Stimulated activated CD4-positive, alpha-beta T cell treated with anti-CD3 and anti-CD28 coated beads, TNF-alpha, amount 100 ng/mL, for 48 hours (primary cell): ENCODE measurements at places on chromosomes 1 and 21.

GRCh38 chr1:56509713-56510641 lies 69.4 kb downstream of the PLPP3 start:
- no peak for DNase-seq

DNA sequence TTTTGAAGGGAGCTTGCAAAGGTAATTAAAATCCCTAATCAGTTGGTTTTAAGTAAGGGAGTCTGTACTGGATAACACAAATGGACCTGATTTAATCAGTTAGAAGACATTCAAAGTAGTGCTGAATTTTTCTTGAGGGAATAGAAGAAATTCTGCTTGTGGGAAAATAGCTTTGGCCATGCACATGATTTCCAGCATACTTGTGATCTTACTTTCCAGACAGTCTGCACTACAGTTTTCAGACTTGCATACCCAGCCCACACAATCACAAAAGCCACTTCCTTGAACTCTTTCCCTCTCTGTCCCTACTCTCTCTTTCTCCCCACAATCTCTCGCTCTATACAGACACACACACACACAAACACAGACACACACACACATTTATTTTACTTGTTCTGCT lies 852.1 kb downstream of the PLA2G4A start:
- DNase-seq = no peak

- DNase-seq = no peak
These were observed 78.8 kb downstream of the C1orf21 start for GRCh38 chr1:184465489-184466146.

DNA sequence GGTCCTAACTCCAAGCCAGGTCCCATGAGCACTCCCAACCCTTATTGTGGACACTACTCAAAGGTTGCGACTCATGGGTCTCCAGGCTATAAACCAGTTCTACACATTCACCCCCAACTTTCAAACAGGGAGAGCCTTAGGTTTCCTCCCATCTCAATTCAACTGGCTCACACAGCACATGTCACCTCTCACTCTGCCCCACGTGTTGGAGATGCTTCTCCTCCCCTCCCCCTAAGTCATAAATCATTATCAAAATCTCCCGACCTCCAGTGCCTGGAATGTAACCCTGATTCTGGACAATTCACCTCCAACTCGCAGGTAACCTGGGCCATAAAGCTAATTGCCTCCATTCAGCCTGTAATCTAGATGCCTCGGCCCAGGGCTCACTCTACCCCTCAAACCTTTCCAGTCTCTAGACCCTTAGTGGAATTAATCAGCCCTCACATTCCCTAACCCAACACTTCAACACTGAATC lies 595 bp downstream of the AK2 start:
- no peak for DNase-seq

- no peak for DNase-seq
These were observed 80.4 kb upstream of the TARDBP start for GRCh38 chr1:10932088-10932487.

GRCh38 chr1:62800825-62801306 lies 16.9 kb downstream of the ATG4C start:
- DNase-seq = no peak

DNA sequence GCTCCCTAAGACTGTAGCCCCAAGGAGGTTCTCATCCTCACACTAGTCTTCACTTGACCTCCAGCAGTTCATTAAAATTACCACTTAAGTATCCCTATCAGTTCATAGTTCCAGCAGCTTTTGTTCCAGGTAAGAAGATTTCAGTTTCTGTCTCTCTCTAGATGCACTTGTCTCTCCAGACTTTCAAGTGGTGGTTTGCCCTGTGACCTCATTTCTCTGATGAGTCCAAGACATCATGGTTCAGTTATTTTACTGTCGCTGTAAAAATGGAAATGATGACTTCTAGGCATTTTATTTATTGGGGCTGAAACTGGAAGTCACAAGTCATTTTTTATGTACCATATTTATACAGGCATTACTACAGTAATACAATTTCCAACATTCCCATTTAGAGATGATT lies 17.9 kb upstream of the RGS18 start:
- DNase-seq = no peak

DNA sequence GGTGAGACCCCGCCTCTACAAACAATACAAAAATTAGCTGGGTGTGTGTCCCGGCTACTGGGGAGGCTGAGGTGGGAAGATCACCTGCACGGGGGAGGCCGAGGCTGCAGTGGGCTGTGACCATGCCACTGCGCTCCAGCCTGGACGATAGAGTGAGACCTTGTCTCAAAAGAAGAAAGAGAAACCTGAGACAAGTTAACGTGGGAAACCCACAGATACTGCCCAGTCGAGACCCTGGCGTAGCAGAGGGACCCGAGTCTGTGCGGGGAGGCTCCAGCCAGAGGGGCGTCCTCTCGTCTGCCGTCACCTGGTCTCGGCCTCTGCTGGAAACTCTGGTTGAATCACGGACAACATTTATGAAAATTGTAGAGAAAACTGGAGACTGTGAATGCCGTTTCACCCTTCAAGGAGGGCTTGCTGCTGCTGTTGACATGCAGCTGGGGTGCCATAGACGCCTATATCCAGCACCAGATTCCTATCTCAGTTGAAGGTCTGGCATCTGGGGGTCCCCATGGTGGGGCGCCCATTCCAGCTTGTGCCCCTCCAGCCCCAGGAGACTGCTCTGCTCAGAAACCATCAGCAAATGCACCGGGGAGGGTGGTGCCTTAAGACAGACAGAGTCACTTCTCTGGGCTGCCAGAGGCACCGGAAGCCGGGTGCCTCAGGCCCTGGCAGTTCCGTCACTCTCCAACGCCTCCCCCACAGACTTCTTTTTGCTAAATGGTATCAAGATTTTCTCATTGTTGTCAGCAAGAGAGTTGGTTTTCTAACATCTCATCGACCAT lies 13.6 kb upstream of the CDK11B start:
- DNase-seq = no peak

DNA sequence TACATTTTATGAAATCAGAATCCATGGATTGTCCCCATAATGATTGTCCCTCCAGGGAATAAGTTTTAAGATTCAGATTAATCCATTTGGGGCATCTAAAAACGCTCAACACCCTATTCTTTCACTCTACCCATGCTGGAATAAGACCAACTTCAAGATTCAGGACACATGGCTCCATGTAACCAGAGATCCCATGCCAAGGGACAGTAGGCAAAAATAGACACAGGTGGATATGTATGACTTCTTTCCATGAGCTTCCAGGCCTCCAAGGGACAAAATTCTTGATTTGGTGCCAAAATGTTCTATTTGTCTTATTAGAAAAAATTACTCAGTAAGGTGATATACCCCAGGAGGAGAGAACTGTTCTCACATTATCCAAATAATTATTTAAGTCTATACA lies 178.8 kb downstream of the NRIP1 start:
- no peak for DNase-seq

DNA sequence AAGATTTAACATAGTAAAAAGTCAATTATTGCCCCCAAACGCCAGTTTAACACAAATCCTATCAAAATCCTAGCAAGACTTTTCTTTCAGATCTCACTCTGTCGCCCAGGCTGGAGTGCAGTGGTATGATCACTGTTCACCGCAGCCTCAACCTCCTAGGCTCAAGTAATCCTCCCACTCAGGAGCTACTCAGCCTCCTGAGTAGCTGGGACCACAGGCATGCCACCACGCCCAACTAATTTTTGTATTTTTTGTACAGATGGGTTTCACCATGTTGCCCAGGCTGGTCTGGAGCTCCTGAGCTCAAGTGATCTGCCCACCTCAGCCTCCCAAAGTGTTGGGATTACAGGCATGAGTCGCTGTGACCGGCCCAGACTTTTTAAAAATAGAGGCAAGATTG lies 4.8 kb downstream of the SNIP1 start:
- DNase-seq = no peak

- DNase-seq = no peak
These were observed 54.3 kb downstream of the DEGS1 start for GRCh38 chr1:224237119-224237881.

DNA sequence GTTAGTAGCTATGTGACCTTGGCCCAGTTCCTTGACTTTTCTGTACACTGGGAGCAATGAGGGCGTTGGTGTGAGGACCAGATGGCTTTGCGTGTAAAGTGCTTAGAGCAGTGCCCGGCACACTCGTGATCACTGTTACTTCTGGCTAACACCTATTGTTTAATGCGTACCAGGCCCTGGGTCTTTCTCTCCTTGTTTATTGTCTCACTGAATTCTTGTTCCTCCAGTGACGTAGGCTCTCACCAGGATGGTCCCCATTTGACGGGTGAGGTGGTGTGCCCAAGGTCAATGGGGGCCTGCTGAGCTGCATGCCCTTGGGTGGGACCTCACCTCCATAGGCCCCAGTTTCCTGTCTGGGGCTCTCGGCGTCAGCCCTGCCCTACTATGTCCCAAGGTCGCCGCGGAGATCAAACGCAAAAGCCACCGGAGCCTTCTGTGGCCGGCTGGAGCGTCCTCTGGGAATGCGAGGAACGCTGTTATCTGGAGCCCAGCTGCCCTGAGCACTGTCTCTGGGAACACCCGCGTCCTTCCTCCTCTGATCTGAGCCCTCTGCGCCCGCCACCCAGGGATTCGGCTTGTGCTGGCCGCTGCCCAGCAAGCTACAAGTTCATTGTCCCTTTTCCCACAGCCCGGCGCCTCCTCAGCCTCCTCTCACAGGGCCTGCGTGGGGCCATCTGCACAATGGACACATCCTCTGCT lies 28.9 kb downstream of the ALPL start:
- no peak for DNase-seq

- no peak for DNase-seq
These were observed 745 bp downstream of the MUL1 start for GRCh38 chr1:20507248-20507563.

DNA sequence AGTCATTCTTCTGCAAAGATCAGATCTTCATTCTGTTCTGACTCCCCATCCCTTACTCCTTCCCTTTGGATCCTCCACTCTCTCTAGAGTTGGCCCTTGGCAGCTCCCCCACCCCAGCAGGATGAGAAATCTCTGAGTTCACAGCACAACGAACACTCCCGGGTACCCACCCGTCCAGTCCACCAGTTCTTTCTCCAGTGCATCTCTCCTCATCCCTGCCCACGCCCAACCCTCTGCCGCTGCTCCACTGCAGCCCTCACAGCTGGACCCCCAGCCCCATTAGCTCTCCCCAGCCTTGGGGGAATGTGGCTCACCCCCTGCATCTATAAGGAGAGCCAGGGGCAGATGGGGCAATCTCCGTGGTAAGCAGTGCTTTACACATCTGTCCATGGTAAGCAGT lies 125.7 kb downstream of the MATN1 start:
- no peak for DNase-seq

DNA sequence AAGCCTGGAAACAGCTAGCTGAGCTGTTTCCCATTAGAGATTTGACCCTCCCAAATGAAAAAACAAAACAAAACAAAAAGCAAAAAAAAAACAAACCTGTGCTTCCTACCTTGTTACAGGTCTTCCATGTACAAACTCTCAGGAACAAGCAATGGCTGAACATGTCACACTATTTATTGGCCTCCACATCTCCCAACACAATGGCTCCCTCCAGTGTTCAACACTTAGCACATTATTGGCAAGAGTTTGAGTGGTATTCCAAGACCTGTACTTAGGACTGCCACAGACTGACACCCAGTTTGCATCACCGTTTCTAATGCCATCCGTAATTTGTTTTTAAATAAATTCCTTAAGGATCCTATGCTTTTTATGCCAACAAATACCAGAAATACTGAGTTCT lies 195.0 kb upstream of the OLFM3 start:
- no peak for DNase-seq

DNA sequence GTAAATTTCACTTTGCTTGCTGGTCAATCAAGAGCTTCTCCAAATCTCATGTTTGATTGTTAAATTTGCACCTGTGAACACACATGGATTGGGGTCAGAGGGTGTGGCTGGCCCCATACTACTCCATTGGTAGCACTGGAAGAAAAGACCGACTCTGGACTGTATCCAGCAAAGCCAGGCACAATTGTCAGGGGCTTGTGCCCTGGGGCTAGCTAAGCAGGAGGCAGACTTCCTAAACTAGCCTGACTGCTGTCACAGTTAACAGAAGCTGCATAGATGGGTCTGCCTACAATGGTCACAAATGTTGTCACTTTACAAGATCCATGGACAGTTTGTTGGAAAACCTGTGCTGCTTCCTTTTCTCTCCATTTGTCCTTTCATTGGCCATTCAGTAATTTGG lies 421.0 kb downstream of the DSCAM start:
- DNase-seq = no peak

- no peak for DNase-seq
These were observed 102.0 kb downstream of the CRYAA start for GRCh38 chr21:43270800-43271301.

DNA sequence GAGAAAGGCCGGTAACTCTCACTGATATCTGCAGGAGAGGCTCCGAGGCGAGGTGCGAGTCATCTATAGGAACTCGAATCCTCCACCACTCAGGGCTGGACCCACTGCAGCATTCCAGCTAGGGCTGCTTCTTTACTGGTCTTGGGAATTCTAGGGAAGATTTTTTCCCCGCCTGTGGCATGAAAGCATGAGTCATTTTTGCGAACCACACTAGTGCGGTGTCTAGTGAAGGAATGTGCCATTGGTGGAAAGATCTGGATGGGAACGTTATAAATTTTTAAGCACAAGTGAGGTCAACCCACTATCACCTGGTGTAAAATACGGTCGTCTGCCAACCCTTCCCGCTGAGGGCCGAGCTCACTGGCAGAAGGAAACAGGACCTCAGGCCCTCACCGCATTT lies 49.7 kb downstream of the SYF2 start:
- DNase-seq = no peak

DNA sequence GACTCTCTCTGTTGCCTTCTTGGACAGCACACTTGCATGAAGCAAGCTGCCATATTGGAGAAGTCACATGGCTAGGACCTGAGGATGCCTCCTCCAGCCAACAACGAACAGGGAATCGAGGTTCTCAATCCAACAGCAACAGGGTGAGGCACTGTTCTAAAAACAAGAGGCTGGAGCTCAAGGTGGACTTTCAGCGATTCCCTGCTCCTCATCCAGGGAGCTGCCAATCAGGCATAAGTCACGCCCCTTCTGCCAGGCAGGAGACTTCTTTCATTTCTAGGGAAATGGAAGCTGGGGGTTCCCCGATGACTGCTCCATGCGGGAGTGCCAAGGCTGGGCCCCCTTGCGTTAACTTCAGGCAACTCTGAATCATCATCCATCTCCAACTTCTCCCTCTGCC lies 22.7 kb upstream of the IFNAR1 start:
- no peak for DNase-seq

- no peak for DNase-seq
These were observed 5.9 kb downstream of the AGO3 start for GRCh38 chr1:35936838-35937237.

- DNase-seq = no peak
These were observed 1.8 kb upstream of the FOXO6 start for GRCh38 chr1:41359211-41360073.

GRCh38 chr1:82044111-82044510 lies 243.4 kb downstream of the ADGRL2 start:
- no peak for DNase-seq

GRCh38 chr1:100300691-100301090 lies 34.7 kb downstream of the RTCA start:
- no peak for DNase-seq

DNA sequence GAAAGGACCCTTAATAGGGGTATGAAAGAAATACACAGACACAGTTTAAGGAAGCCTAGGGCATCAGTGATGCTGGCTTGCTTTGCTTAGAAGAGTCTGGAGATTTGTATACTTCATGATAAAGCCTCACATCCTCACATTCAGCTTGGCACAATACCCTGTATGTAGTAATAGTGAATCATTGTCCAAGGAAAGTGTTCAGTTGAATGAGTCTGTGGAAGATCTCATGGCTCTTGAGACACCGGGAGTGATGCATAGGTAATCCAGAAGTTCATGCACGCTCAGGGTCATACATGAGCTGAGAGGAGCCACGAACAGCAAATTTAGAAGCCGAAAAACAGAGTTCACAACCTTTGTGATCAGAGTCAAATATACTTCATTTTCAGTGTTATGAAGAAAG lies 537.2 kb upstream of the TMPRSS15 start:
- no peak for DNase-seq
